SK-N-SH (cell line): ENCODE measurements at places on chromosomes 1 and 21. TPM values are rescaled to one million over a fixed set of nuclear protein-coding genes. Genes with fewer than 3 reads are reported as not detected.

The FYB2 gene
- not detected in 2 replicates for polyA plus RNA-seq

The NFASC gene
- polyA plus RNA-seq = 4.6 and 6.0 TPM in 2 replicates

- DNase-seq = no peak
Observed at GRCh38 chr1:4207842-4208692, 308.0 kb upstream of the C1orf174 start.

The SLAMF8 gene
- not detected in 2 replicates for polyA plus RNA-seq

GRCh38 chr1:3127738-3128137, 58.7 kb downstream of the PRDM16 start:
- DNase-seq = no peak

The RCSD1 gene
- polyA plus RNA-seq = 0.02 and 0.03 TPM in 2 replicates
